NCI-H69 (cell line): ENCODE measurements at places on chromosomes 6 and 20.

- peak; percentile 99 for DNase-seq
Observed at GRCh38 chr20:20603339-20603990, 109.0 kb downstream of the RALGAPA2 start.

GRCh38 chr20:20450521-20450920 is 82.6 kb downstream of the INSM1 start:
- DNase-seq = peak; percentile 99

DNA sequence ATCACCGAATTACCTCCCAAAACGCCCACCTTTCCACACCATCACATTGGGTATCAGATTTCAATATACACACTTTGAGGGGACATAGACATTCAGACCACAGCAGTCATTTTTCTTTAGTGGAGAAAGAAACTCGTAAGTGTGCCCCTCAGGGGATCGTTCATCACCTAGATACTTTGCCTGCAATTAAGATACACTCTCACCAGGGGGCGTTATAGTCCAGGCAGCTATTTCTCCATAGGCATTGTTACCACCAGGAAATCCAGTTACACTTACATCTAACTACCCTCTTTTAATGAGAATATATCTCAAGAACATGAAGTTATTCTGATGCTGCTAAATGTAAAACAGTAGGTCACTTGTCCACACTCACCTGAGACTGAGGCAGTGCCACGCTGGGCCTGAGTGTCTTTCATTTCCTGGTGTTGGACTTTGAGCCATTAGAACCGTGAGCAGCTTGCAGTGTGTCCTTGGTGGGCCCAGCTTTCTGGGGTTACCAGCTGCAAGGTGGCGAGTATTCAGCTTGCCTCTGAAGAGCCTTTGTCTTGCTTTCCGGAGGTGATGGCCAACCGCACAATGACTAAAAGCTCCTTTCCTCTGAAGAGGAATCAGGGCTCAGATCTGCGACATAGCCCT is 35.1 kb upstream of the UNC93A start:
- DNase-seq = no peak

- DNase-seq = peak; percentile 26
Observed at GRCh38 chr20:25246182-25246999, 1.5 kb upstream of the PYGB start.

DNA sequence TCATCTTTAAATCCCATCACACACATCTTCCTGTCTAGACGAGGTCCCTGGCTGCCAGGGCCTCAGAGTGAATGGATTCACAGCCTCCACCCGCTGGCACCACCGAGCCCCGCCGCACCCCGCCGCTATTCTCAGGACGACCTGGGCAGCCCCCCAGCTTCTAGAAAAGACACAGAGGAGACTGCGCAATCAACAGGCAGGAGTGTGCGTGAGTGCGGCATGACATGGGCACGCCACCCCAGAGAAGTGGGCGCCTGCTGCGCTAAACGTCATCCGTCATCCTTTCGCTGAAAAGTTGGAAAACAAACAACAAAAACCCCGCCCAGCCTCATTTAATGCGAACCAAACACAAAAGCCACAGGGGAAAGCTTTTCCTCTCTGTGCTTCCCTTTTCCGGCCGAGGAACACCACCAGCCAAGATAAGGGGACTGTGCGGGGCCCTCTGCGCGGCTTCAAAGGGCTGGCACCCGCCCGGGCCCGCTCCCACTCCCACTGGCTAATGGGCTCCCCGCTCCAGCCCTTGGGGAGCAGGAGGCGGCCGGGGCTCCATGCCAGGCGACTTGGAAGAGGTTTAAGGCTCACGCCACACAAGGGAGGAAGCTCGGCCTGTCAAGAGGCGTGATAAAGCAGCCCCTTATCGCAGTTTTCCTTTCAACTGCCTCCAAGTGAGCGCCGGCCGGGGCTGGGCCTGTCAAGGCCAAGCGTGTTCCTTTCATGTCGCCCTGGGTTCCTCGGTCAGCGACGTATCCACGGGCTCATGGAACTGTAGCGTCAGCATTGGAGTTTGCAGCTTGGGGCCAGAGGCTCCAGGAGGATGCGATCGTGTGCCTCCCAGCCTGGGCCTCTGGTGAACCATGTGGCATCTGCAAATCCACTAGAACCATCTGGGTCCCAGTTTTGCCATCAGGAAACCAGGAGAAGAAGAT is 50.1 kb downstream of the NFATC2 start:
- peak; percentile 56 for DNase-seq

DNA sequence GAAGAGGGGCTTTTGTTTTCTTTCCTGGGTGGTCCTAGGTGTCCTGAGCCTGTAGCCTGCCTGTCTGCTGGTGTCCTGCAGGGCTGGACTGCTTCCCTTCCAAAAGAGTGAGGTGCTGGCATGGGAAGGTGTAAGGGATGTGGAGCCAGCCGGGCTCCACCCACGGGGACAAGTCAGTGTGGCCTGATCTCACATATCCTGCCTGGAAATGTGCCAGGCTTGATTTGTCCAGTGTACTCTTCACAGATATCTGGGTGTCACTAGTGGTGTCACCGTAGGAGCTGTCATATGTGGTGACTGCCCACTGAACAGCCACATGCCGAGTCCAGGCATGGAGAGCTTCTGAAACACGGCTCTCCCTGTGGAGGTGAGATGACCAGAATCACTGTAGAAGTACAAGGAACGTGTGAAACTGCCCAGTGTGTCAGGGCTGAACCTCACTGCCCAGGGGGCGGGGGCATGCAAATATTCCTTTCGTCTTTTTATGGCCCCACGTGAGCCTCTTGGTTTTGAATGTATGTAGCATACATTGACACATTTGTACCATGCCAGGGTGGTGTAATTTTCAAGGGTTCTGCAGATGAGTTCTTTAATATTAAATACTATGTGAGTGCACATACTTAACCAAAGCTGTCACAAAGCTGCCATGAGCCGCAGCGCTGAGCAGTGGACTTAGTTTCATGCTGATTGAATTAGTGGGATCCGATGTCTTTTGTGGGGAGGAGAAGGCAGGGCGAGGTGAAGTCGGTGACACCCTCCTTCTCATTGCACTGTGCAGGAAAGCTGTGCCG is 55.8 kb downstream of the CDH4 start:
- no peak for DNase-seq

- no peak for DNase-seq
Observed at GRCh38 chr20:54793291-54793992, 318.0 kb downstream of the DOK5 start.

GRCh38 chr6:85864453-85865401 is 222.0 kb upstream of the SYNCRIP start:
- DNase-seq = no peak

DNA sequence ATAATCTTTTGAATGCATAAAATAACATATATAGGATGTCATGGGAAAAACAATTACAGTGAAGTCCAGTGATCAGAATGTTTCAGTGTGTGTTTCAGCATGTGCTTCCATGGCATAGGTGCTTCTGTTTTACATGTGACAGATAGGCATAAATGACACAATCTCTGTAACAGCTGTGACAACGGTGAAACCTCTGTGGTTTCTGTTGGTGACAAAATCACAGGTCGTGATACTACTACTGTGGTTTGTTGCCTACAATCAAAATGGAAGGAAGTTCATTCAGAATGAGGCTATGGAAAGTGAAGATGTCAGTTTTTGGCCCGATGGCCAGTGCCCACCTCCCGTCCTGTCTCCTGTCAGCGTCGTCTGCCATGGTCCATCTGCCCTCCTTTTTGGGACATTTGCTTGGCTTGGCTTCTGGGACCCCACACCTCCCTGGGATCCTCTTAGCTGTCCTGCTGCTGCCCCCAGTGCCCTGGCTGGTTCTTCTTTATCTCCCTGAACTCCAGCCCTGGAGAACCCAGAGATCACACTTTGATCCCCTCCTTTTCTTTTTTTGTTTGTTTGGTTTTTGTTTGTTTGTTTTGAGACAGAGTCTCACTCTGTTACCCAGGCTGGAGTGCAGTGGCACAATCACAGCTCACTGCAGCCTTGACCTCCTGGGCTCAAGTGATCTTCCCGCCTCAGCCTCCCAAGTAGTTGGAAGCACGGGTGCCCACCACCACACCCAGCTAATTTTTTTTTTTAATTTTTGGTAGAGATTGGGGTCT is 79.3 kb upstream of the NAA20 start:
- no peak for DNase-seq

DNA sequence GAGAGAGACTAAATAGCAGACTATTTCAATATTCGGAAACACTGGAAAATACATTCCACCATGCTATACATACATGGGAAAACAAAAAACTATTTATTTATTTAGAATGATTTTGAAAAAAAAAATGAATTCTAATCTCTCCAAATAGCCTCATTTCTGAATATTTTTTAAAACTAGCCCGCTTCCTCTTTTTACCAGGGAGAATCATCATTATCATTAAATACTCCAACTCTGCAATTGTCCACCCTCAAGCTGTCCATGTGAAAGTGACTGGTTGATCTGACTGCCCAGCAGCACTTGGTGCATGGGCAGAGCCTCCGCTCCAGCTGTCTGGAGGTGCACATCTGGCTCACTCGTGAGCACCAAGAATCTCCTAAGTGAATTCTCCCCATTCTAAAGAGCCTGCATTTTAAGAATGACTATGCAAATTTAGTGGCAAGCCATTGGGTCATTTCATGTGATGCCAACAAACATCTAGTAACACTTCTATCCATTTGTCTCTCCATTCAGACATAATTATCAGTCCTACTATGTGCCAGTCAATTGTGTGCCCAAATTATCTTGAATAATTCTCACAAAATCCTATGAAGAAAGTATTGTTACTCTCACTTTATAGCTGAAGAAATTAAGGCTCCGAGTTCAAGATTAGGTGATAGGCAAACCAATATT is 64.8 kb downstream of the INSM1 start:
- DNase-seq = no peak

DNA sequence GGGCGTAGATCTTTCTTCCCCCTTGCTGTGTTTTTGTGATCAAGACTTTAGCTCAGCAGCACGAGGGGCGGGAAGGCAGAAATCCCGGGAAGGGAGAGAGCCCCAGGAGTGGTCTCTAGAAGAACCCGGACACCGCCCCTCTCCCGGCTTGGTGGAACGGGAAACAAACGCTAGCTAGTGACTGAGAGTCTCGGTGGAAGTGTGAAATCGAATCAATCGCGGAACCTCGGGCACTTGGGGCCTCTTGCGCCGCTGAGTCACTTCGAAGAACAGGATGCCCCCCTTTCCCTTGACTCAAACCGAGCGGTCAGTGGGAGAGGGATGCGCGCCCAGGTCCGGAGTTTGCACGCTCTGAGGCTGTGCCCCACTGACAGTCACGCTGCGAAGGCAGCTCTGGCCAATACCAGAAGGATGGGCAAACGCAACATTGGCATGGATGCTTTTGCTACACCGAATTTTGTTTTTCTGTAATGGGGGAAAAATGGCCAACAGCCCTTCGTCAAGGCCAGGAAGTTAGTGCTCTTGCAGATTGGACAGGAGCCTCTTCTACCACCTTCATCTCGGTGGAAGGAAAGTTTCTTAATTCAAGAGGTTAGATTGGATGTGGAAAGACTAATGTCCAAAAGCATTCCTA is 1.6 kb upstream of the OLIG3 start:
- DNase-seq = no peak

GRCh38 chr20:62624719-62625453 is 17.4 kb upstream of the SLCO4A1 start:
- DNase-seq = no peak

GRCh38 chr6:13765570-13765969 is 48.8 kb downstream of the MCUR1 start:
- peak; percentile 79 for DNase-seq

- peak; percentile 81 for DNase-seq
Observed at GRCh38 chr6:167826896-167827582, at the start of gene AFDN. TSS of gene AFDN (plus strand) at chr6:167826911. CDS start at chr6:167827133, 222 bp downstream.

DNA sequence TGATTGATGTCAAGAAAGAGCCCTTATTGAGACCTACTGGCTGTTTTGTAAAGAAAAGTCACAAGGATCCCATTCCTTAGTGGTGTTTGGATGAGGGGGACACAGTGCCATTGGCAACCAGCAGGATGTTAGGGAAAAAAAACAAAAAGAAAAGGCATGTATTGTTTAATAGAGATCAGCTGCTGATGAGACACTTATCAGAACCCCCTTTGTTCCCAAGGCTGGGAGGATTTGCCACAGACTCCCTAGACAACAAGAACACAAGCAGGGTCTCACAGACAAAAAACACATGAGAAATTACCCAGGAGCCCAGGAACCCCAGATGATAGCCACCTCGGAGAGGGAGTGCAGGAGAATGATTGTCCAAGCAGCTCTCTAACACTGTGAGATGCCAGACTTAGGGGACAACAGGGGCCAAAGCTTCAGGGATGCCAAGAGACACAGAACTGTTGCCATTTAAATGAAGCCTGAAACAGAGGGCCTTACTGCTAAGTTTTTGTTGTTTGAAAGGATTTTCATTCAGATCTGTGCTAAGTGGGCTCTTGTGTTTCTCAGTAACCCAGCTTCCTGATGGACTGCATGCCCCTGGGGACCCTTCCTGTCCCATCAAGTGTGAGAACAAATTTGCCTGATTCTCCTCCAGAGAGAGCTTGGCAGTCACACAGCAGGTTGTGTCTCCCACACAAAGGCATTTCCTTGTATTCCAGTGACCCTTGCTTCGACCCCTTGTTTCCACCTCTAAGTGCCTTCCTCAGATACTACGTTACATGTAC is 48.7 kb upstream of the HEY2 start:
- DNase-seq = peak; percentile 83
